GDM1 (cell line): ENCODE measurements at places on chromosomes 7 and 10.

DNA sequence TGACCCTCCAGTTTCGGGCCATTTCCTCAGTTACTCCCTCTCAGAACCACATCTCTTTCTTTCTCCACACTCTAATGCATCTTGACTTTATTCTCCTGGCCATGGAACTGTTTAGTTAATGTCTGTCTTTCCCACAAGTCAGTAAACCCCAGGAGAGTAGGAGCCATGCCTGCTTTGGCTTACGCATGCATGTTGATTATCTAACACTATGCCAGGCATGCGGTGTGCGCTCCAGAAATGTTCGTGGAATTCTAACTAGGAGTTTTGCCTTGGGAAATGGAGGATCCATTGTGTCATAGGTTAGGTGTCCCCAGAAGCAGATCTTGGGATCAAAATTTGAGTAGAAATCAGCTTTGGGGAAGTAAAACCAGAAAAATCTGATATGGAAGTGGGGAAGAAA, 308.9 kb downstream of the GRID1 start:
- DNase-seq: no peak

DNA sequence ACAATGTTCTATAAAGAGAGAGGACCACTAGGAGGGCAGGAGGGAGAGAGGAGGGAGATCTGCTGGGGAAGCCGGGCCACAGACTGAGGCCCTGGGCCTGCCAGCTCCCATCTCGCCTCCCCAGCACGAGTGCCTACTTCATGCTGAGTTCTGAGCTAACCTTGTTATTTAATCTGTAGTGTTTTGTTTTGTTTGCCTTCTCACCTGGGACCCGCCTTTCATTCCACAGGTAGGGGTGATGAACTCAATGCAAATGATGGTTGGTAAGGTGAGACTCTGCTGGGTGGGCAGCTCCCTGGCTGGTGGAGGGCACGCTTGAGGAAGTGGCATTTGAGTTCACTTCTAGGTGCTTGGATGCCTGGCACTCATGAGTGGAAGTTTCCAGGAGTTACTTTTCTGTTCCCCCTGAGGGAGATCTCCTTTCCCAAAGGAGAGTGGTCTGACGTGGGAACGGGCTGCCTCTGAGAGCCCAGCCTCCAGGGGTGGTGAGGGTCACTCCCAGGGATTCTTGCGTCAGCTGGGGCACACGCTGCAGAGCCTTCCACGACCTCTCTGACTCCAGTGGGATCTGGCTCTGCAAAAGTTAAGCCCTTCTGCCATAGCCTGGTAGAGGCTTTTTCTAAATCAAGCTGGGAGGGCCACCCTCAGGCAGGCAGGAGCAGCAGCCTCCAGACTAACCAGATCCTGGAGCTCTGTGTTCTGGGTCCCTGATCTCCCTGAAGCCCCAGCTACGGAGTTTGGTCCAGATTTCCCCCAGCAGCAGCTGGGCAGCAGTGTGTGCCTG, 22.4 kb downstream of the UBTD1 start:
- DNase-seq: no peak

GRCh38 chr10:127928021-127928806, 21.3 kb downstream of the PTPRE start:
- no peak for DNase-seq

GRCh38 chr10:75936841-75937240, 505.4 kb downstream of the LRMDA start:
- no peak for DNase-seq

DNA sequence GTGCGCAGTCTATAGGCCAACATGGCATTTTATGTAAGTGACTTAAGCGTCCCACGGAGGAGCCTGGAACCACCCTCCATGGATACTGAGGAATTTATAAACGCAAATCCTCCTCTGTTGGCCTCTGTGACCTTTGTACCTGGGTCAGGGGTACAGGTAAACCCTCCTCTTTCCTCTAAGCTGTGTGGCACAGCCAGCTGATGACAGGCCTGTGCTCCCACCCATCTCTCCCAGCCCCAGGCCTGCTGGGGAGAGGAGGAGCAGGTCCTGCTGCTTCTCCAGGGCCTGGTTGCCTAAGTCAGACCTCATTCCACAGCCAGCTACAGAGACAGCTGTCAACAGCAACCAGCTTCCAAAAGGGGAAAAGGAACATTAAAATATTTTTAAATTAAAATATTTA, 5.0 kb downstream of the AVPI1 start:
- no peak for DNase-seq

- no peak for DNase-seq
Measured at GRCh38 chr7:278081-278480, 11.9 kb upstream of the FOXL3 start.
